ENCODE measurements at places on chromosomes 7 and 10.

- no peak for DNase-seq
Observed at GRCh38 chr10:123889821-123890220, 1.8 kb downstream of the CPXM2 start.

DNA sequence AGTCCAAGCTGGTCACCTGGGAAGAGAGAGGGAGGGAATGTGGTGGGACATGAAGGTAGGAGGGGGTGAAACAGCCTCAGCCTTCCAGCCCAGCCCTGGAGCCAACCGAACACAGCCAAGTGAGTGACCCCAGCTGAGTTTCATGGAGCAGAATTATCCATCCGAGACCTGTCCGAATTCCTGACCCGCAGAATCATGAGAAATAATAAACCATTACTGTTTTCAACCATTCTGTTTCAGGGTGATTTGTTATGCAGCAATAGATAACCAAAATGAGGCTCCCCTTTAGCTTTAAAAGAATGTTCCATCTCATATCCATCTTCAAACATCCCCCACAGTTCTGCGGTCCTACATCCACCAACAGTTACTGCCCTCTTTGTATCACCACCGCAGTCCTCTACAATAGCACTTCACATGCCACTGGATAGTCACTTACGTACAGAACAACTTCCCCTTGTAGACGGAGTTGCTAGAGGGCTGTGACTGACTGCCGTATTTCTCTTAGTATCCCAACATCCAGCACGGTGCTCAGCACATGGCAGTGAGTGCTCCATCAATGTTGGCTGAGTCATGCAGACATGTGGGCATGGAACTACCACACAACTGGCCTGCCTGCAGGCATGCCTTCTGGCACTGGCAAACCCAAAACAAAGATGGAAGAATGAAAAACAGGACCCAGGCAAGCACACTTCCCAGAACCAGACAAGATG lies 18.5 kb downstream of the KIAA1549 start:
- DNase-seq = no peak

DNA sequence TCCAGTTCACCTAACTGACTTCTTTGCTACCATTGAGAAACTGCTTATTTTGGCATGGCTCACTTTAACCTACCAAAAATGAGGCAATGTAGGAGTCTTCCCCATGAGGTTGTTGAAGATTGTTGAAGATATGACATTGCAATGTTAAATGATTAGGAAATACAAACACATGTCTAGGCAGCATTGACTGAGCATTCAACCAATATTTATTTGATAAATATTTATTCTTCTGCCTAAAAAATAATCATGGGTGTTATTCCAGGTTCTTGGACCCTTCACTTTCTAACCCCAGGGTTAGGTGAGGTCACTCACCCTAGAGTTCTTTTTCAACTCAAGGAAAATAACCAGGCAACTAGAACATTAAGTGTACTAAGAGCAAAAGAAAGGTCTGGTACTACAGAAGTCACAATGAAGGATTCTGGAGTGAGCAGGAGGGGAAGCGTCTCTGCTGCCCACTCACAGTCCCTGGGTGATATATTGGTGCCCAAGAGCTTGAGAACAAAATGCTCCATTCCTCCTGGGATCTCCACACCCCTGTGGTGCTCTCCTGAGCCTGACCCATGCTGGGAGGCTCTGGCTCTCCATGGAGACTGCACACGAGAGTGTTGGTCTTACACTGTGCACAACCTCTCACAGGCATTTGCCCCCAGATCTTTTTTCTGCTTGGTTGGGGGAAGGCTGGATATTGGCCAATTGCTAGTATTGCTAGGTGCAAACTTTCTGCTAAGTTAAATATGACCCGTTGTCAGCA lies 123.4 kb downstream of the SPAG6 start:
- no peak for DNase-seq

DNA sequence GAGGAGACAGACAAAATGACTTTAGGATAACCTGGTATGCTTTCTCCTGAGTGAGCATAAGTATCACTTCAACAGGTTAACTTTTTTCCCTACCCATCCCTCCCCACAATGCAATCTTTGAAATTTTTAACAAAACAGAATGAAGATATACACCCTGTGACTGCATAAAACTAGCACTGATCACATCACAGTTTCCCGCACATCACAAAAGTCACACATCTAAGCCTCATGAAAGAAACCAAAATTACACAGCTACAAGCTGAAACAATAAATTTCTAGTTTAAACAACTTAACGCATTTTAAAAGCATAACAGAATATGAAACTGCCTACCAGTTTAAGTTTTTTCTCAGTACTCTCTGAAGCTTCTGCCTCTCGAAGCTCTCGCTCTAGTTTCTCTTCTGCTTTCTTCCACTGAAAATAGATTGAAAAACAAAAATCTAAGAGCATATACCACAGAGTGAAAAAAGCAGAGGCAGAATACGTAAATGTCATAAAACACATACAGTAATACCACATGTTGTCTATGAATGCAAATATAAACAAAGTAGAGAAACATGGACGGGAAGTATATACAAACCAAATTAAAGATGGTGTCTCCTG lies 18.1 kb downstream of the NOC3L start:
- DNase-seq = no peak

DNA sequence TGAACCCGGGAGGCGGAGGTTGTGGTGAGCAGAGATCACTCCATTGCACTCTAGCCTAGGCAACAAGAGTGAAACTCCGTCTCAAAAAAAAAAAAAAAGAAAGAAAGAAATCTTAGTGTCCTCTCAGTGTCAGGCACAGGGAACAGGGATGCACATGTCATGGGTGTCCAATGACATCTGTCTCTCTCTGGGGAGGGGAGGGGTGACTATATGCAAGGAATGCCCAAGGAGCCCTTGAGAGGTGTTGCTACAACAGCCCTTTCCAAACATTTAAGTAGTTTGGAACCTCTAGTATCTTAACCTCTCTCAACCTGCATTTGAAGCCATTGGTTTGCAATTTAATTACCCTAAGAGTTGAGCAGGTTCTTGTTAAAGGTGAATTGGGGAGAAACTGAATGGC lies 28.9 kb downstream of the PDLIM1 start:
- DNase-seq = no peak

GRCh38 chr7:77321300-77321699 lies 94.8 kb downstream of the GSAP start:
- DNase-seq = no peak

- DNase-seq = no peak
Observed at GRCh38 chr10:86798611-86799010, 42.2 kb downstream of the BMPR1A start.

DNA sequence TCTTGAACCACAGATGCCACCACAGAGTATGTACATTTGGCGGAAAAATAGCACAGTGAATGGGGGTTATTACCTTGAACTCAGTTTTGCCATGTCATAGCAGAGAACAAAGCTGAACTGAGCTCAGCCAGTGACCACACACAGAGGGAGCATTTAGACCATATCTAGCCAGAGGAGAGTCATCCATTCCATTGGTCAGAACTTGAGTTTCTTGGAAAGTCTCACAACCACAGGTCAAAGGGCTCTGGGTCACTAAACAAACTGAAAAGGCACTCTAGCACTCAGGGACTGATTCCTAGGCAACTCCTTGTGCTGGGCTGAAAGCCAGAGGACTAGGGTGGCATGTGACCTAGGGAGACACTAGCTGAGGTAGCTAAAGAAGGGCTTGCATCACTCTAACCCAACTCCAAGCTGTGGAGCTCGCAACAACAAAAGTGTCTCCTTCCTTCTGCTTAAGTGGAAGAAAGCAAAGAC lies 239.7 kb upstream of the SEMA3D start:
- DNase-seq = no peak

DNA sequence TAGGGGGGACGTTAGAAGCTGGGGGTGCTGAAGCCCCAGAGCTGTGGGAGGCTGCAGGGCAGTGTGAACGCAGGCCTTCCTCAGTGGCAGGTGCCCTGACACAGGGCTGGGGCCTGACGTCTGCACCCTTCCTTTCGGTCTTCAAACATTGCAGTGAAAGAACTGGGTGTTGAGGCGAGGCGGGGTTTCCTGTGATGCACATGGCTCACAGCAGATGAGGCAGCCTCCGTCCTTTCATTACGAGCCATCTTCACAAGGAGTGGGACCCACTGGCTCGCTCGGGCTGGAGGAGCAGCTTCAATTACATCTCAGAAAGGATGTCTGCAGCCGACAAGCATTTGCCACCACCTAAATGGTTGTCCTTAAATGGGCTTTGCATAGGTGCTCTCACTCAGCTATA lies 180.3 kb upstream of the SHH start:
- DNase-seq = no peak
